Adipocyte (in vitro differentiated cells): ENCODE measurements at places on chromosomes 12 and 14.

DNA sequence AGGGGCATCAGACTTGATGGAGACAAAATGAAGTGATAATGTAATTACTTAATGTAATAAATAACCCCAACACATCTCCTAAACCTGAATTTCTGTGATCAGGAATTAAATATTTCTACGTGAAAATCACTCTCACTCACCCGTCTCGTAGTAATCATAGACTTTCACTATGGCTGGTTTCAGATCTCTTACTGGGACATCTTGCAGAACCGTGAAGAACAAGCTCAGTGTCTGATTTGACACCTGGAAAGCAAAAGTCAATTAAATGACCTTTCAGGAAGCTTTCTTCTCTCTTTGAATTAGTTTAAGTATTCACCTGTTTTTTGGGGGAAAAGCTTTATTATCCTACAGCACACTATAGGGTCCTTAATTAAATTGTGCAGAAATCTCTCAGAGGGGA is 47.1 kb downstream of the A2M start:
- no peak for DNase-seq

GRCh38 chr12:83801972-83802371 is 1110.6 kb downstream of the SLC6A15 start:
- DNase-seq: no peak

- DNase-seq: no peak
These were observed 197.0 kb downstream of the ACSS3 start for GRCh38 chr12:81274637-81275529.

DNA sequence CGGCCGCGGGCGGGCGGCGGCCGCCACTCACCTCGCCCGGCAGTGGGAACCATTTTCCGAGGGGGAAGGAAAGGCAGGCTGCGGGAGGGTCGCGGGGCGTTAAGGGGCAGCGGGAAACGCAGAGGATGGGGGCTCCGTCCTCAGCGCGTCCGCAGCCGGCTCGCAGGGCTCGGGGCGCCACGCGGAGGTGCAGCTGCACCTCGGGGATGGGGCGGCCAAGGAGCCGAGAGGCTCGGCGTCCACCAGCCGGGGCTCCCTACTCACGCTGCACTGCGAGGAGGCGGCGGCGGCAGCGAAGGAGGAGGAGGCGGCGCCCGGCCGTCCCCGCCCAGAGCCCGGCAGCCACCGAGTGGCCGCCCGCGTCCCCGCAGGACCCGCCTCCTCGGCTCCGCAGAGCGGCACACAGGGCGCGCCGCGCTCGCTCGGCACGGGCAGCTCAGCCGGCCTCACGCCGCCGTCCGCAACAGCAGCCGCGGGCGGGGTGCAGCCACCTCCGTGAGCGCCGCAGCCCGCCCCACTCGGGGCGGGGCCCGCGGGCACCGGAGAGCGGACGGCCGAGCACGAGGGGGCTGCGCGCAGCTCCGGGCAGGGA is at the start of gene ATP2B1:
Gene ATP2B1, minus strand, starts transcription at position 274 of the 592 bp plus-strand sequence. CDS start 52,952 bp downstream, outside the sequence.
- DNase-seq: peak; percentile 94
